ENCODE measurements at places on chromosomes 2 and 18. TPM values are rescaled to one million over a fixed set of nuclear protein-coding genes. Genes with fewer than 3 reads are reported as not detected.

DNA sequence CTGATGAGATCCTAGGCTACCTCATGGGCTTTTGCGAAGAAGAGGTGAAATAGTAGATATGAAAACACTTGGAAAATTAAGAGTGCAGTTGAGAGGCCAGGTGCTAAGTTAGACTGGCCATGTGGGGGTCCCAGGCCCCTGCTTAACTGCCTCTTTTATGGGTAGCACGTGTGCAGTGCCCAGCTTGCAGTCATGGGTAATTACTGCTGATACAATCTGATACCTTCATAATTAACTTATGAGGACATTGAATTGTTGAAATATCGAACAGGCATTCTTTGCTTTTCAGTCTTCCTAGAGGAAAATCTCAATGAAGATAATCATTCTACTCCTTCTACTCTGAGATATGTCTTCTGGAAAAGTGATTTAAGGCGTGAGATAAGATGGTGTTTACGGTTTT, 11.6 kb downstream of the TRAF3IP1 start:
- no peak overlapping the region for H3K4me3 ChIP-seq
- H3K27ac ChIP-seq: no peak overlapping the region
- 0 out of 2 replicates have a peak, but pooled peaks cover 4% of the 10 kb centered on the region for H3K4me1 ChIP-seq

DNA sequence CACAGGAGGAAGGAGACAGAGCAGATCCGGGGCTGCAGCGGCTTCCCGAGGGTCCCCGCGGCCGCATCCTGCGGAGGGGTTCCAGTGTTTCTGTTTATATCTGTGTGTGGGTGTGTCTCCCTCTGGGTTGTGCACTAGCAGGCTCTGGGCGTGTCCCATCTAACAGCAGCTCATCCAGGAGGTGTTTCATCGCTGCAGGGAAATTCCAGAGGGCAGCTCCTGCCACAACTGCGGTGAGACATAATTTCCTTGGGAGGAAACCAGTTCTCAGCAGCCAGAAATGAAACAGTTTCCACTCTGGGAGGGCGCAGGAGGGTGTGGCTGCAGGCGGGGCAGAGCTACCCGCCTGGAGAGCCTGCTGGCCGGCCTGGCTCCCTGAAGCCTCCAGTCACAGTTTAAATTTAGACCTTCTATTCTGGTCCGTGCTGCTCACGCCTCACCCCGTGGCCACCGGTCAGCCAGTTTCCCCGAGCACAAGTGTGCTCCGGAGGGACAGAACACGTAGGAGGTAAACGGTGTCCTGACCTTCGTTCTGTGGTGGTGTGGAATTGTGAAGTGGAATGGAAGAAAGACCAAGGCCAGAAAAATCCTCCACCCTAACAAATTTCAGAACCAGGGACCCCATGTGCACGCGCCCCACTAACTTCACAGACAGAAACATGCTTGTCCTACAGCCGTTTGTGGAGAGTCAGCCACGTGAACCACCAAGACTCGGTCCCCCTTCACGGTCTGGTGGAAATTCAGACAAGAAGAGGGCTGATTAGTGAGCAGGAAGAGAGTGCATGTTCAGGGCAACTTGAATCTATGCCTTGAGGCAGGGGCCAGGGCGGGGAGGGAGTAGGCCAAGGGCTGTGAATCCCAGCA, 50.2 kb downstream of the TEX44 start:
- peaks cover 14% of the 10 kb centered on the region for H3K4me1 ChIP-seq
- no peaks in the 10 kb centered on the region for H3K27me3 ChIP-seq
- H3K4me3 ChIP-seq: peak overlapping the region; percentile 63
- H3K27ac ChIP-seq: peak overlapping the region; percentile 56

The ARHGAP28 gene
- not detected for total RNA-seq

The ANKRD44 gene
- total RNA-seq: 93.8 TPM

The IMPACT gene
- 0.72 TPM for total RNA-seq

The COL6A3 gene
- 0.43 TPM for total RNA-seq

The TRIM54 gene
- total RNA-seq: not detected
